ENCODE measurements at places on chromosomes 4 and X.

DNA sequence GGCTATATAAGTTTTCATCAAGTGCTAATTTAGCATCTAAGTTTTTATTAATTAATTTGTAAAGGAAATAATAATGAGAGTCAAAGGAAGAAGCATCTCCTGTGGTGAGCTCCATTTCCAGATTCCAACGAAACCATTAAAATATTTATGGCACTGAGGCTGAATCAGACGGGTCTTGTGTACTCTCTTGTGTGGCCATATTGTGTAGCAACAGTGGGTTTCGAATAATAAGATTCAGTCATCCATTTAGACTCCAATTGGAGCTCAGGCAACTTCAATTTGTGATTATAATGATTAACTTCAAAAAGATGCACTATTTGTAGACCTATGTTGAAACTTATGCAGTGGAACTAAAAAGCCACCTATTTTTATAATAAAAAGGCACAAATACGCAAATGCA lies 82.4 kb downstream of the SNCA start:
- DNase-seq, result no peak

DNA sequence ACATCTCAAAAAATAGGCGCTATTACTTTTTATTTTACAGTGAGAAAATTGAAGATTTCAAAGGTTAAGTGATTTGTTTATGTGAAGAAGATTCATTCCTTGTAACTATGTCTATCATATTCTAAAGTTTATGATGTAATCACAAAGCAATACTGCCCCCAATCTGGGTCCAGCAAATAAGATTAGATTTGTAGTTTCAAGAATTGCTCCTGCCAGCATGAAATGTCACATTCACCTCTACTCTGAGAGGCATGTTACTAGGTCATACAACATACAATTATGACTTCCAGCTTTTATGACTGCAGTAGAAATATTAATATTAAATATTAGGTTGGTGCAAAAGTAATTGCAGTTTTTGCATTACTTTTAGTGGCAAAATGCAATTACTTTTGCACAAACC lies 976.2 kb downstream of the FSTL5 start:
- no peak for DNase-seq

DNA sequence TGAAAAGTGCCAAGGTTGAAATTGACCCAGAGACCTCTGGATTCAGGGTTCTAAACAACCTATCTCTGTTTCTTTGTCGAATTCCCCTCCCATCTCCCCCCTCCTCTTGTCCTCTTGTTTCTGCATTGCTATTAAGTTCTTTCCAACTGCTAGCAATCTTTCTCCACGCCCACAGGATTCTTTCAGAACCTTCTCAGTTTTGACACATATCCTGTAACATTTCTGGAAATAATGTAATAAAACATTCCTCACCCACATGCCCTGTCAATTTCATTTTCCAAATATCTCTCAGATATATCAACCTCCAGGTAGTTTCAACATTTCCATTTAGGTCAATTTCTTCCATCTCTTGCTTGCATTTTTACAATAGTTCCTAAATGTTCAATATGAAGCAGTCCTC lies 1105.9 kb downstream of the ARAP2 start:
- no peak for DNase-seq

DNA sequence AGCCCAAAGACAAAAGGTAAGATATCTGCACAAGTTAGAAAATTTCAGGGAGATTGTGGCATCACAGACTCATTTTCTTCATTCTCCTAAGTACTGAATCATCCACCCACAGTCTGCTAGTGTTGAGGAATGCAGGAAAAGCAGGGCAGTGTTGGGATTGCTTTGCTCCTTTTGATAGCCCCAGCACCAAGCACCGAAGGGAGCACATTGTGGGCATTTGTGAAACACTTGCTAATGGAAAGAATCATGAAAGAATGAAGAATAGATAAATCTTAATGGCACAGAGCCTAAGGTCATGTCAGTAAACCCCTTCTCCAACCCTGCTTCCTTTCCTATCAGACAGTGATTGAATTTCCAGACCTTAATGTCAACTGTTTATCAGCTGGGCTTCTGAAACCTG lies 103.1 kb upstream of the GPRIN3 start:
- no peak for DNase-seq
